ENCODE measurements at places on chromosomes 13 and 19. TPM values are rescaled to one million over a fixed set of nuclear protein-coding genes. Genes with fewer than 3 reads are reported as not detected.

IZUMO2 gene
- total RNA-seq: not detected

THSD8 gene
- 31.1 TPM for total RNA-seq

OR7A5 gene
- total RNA-seq: not detected

DIAPH3 gene
- 25.4 TPM for total RNA-seq

PRRG2 gene
- 1.5 TPM for total RNA-seq

ZNF256 gene
- total RNA-seq: 5.9 TPM

HCN2 gene
- 0.18 TPM for total RNA-seq

ZNF581 gene
- total RNA-seq: 34.5 TPM

MYCBP2 gene
- 97.5 TPM for total RNA-seq

KLF5 gene
- 1.6 TPM for total RNA-seq

DIS3 gene
- total RNA-seq: 52.0 TPM

IFT88 gene
- 2.2 TPM for total RNA-seq

XPO4 gene
- total RNA-seq: 26.6 TPM

RBM26 gene
- 57.6 TPM for total RNA-seq

PSPN gene
- 1.4 TPM for total RNA-seq

ATP8B3 gene
- 8.2 TPM for total RNA-seq

PRX gene
- total RNA-seq: 1.2 TPM

FUT3 gene
- total RNA-seq: not detected

PET100 gene
- total RNA-seq: 83.3 TPM

RETN gene
- total RNA-seq: not detected

SCEL gene
- not detected for total RNA-seq

AP1M1 gene
- 108 TPM for total RNA-seq

NACC1 gene
- 73.8 TPM for total RNA-seq

THSD1 gene
- total RNA-seq: 0.18 TPM

IL17D gene
- 0.49 TPM for total RNA-seq

ARRDC5 gene
- total RNA-seq: 0.20 TPM

CYP2F1 gene
- not detected for total RNA-seq

KCTD4 gene
- total RNA-seq: not detected

KISS1R gene
- total RNA-seq: 14.0 TPM

ZNF497 gene
- total RNA-seq: 1.6 TPM

ZNF724 gene
- 15.6 TPM for total RNA-seq

ZNF135 gene
- total RNA-seq: 1.4 TPM

SIGLEC14 gene
- not detected for total RNA-seq

LILRB3 gene
- not detected for total RNA-seq

IFNL1 gene
- not detected for total RNA-seq

CPAMD8 gene
- not detected for total RNA-seq

KIR2DL4 gene
- total RNA-seq: not detected

C2CD4C gene
- 0.25 TPM for total RNA-seq

LIG1 gene
- 188 TPM for total RNA-seq

ZNF582 gene
- 2.4 TPM for total RNA-seq

ZNF154 gene
- total RNA-seq: 3.6 TPM

LGALS14 gene
- not detected for total RNA-seq

SHISA7 gene
- not detected for total RNA-seq

CEACAM6 gene
- not detected for total RNA-seq

TNFSF9 gene
- total RNA-seq: 3.1 TPM

TEX26 gene
- total RNA-seq: not detected

MYADM gene
- total RNA-seq: 69.9 TPM

NFIC gene
- total RNA-seq: 20.8 TPM

DMKN gene
- 1.1 TPM for total RNA-seq

ZNF808 gene
- 32.5 TPM for total RNA-seq

ICAM5 gene
- total RNA-seq: 5.3 TPM

ZNF813 gene
- total RNA-seq: 6.0 TPM

CABP5 gene
- total RNA-seq: not detected

GIPC3 gene
- total RNA-seq: 0.09 TPM

ADM5 gene
- 5.2 TPM for total RNA-seq

SH2D3A gene
- total RNA-seq: 20.6 TPM

MUC16 gene
- total RNA-seq: not detected

CEACAM16 gene
- not detected for total RNA-seq

Measured in activated CD8-positive, alpha-beta T cell treated with anti-CD3 and anti-CD28 coated beads for 36 hours (primary cell).